ENCODE measurements at places on chromosomes 13 and 19. TPM values are rescaled to one million over a fixed set of nuclear protein-coding genes. Genes with fewer than 3 reads are reported as not detected.

The CACNG6 gene
- total RNA-seq: not detected

The SWSAP1 gene
- 0.50 TPM for total RNA-seq

The ELSPBP1 gene
- not detected for total RNA-seq

The SMIM24 gene
- total RNA-seq: not detected

The KLK2 gene
- total RNA-seq: not detected

The ZNF730 gene
- 2.6 TPM for total RNA-seq

The ADGRE2 gene
- not detected for total RNA-seq

The ZNF791 gene
- 11.1 TPM for total RNA-seq

The CYP4F2 gene
- not detected for total RNA-seq

The NLRP5 gene
- not detected for total RNA-seq

The HCN2 gene
- total RNA-seq: 1.7 TPM

The CGB8 gene
- not detected for total RNA-seq

The GADD45B gene
- total RNA-seq: 26.0 TPM

The ARL11 gene
- total RNA-seq: not detected

The ZNF208 gene
- 0.33 TPM for total RNA-seq
